Naive B cell (primary cell): ENCODE measurements at places on chromosomes 3 and 15.
A peak's percentile ranks its signal among the peaks of the same experiment; 100 is the strongest.

DNA sequence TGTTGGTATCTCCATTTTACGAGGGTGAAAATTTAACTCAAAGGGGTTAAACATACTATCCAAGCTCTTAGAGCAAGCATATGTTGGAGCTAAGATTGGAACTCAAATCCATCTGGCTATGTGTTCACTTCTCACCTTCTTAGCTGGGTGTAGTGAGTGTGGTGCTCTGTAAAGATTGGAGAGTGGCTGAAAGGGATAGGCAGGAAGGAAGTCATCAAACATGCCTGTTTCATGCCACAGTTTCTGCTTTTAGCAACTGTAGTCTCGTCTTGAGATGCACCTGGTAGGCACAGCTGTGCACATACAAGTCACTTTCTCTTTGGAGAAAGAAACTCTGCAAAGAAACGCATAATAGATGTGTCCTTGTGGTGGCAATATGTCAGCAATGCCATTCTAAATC lies 189.1 kb upstream of the MDFIC2 start:
- no peak overlapping the region for H3K27ac ChIP-seq
- H3K27me3 ChIP-seq = no peaks in the 10 kb centered on the region
- peaks cover 7% of the 10 kb centered on the region for H3K4me1 ChIP-seq
- DNase-seq = peak; percentile 23
- H3K4me3 ChIP-seq = no peak overlapping the region

DNA sequence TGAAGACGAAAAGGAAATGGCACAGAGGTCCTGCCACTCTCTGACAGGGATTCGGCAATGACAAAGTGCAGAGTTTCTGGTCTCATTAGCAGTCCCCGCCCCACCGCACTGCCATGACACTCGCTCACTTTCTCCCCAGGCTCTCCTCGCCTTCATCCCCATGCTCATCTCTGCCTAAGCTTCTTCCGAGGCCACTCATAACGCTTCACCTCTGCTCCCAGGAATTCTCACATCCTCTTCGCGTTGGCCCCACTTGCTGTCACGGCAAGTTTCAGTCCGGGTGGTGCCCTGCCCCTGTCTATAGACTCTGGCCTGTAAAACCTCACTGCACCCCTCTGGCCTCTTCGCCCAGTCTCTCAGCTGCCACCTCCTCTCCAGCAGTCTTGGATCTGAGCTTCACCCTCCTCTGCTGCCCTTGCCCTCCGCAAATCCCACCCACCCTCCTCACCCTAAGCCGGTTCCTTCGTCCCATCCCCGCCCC lies 654 bp downstream of the RUBCN start:
- peak overlapping the region; percentile 86 for H3K4me3 ChIP-seq
- H3K4me1 ChIP-seq = peaks cover 27% of the 10 kb centered on the region
- peak overlapping the region; percentile 95 for H3K27ac ChIP-seq
- no peaks in the 10 kb centered on the region for H3K27me3 ChIP-seq
- H3K36me3 ChIP-seq = no peaks in the 10 kb centered on the region

DNA sequence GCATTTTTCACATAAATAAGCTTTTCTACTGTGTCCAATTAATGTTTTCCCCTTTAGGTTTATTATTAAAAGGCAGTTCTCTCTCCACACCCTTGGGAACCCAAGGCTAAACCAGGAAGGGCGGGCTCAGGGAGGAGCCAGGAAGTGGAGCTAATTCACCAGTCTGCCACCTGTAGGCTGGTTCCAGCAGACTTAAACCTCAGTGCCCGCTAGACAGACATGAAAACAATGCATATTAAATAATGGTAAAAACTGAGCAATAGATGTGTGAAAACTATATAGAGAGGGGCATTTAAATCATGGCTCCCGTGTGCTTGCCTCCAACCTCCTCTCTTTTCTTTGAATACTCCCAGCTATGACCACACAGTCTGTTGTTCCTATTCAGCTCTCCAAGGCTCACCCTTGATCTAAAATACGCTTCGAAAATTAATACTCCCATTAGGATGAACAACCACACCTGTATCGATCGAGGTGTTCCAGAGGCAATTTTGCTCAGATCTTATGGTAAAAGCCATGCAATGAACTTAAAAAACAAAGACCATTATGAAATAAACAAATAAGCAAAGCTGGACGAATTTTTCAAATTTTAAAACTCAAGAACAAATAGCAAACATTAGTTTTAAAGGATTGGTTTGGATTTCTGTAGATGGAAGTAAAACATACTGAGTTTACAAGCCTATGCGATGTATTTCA lies 253.3 kb downstream of the TJP1 start:
- DNase-seq = no peak
- peaks cover 4% of the 10 kb centered on the region for H3K4me1 ChIP-seq
- no peak overlapping the region for H3K4me3 ChIP-seq
- H3K27ac ChIP-seq = no peak overlapping the region
- peaks cover 61% of the 10 kb centered on the region for H3K27me3 ChIP-seq

DNA sequence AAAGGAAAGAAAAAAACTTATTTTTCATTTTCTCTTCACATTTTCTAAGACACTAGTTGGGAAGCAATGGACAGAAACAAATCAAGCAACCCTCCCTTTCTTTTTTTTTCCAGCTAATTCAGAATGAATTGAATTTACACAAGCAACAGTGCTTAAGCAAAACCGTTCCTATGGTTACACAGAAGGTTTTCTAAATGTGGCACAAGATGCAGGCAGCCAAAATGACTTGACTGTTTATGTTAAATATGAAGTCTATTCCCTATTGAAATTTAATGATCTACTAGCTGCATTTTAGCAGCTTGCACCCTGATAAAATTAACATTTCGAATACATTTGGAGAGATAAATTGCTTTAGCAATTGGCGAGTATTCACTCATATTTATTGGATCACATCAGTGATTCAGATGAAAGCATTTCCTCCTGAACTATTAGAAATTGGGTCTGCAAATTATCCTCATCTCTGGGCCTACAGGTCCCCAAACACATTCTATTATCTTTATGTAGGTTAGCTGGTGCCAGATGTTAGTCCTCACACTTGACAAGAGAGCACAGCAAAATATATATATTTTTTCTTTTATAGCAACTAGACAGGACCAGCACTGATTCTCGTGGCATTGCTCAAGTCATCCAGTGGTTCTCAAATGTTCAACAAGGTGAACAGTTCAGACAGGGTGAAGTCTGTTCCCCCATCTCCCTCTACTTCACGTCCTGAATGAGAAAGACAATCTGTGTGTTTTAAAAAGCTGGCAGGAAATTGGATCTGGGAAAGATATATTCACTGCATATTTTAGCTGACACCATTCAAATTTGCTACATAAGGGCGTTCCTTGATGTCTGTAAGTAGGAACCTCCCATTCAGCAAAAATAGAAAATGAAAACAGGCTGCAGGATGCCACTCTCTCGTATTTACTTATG lies 463.6 kb upstream of the KCNMB2 start:
- no peak for DNase-seq
- H3K27ac ChIP-seq = no peak overlapping the region
- H3K27me3 ChIP-seq = no peaks in the 10 kb centered on the region
- no peaks in the 10 kb centered on the region for H3K36me3 ChIP-seq

DNA sequence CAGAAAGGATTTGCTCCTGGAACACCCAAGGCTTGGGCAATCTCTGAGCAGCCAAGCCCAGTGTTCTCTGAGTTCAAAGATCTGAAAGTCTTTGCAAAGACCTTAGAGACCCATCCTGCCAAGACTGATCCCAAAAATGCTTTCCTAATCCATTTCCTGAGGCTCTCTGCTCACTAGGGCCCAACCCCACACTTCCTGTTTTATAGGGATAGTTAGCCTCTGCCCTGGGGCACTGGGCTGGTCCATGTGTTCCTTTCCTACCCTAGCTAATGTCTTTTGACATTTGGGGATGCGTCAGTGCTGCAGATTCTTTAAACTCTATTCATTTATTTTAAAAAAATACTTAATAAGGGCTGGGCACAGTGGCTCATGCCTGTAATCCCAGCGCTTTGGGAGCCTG lies 372.7 kb downstream of the ROBO2 start:
- no peak for DNase-seq
- no peaks in the 10 kb centered on the region for H3K27me3 ChIP-seq
- no peak overlapping the region for H3K4me3 ChIP-seq
- H3K27ac ChIP-seq = no peak overlapping the region
- H3K36me3 ChIP-seq = no peaks in the 10 kb centered on the region
- H3K4me1 ChIP-seq = no peaks in the 10 kb centered on the region

DNA sequence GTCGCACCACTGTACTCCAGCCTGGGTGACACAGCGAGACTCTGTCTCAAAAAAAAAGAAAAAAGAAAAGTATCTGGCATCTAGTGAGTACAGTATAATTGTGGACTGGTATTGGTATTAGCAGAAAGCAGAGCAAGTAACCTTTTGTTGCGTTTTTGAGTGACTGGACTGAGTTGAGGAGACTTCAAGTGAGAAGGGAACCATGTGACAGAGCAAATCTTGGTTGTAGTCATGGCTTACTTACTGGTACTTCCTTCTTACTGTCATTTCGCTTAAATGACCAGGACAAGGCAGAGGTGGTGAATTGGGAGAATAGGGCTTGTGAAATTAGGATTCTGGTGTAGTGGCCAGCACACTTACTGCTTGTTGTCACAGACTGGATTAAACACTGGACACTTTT lies 20.6 kb downstream of the RTF1 start:
- no peaks in the 10 kb centered on the region for H3K27me3 ChIP-seq
- H3K4me3 ChIP-seq = no peak overlapping the region
- peaks cover 15% of the 10 kb centered on the region for H3K36me3 ChIP-seq
- peaks cover 11% of the 10 kb centered on the region for H3K4me1 ChIP-seq
- no peak overlapping the region for H3K27ac ChIP-seq
